ENCODE measurements at places on chromosomes 3 and 15.

DNA sequence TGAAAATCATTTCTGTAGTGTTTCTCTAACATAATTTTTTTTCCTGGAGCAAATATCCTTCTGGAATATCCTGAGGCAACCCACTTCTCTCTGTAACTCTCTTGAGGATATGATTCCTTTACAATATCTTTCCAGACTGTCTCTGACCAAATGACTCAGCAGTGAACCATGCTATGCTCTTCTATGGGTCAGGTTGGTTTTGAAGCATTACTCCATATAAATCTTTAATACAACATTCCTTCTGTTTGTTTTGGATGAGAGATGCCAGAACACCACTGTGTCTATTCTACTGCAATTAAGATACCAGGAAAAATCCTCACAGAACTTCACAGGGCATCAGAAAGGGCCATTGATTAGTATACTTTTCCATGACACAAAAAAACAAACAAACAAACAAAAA is 626.4 kb upstream of the ZNF385D start:
- DNase-seq = no peak

GRCh38 chr3:44510000-44510368 is 32.5 kb upstream of the ZNF445 start:
- no peak for DNase-seq

DNA sequence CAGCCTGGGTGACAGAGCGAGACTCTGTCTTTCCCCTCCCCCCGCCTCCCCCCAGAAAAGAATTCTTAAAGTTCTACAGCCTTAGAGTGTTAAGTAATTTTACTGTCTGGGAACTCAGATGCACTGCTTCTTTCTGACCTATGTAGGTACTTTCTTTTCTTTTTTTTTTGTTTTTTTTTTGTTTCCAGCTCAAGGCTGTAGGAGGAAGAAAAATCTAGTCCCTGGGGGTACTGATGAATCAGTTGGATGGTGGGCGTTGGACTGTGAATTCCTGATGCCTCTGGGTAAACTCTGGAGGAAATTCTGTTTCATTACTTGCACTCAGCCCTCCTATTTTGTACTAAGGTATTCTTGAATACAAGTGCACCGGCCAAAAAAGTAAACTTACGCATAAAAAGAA is 10.8 kb downstream of the GHRL start:
- DNase-seq = no peak

- DNase-seq = no peak
These were observed 231.6 kb downstream of the SOX2 start for GRCh38 chr3:181943285-181943684.

GRCh38 chr3:193132964-193133363 is 108.1 kb upstream of the PLAAT1 start:
- DNase-seq = no peak

DNA sequence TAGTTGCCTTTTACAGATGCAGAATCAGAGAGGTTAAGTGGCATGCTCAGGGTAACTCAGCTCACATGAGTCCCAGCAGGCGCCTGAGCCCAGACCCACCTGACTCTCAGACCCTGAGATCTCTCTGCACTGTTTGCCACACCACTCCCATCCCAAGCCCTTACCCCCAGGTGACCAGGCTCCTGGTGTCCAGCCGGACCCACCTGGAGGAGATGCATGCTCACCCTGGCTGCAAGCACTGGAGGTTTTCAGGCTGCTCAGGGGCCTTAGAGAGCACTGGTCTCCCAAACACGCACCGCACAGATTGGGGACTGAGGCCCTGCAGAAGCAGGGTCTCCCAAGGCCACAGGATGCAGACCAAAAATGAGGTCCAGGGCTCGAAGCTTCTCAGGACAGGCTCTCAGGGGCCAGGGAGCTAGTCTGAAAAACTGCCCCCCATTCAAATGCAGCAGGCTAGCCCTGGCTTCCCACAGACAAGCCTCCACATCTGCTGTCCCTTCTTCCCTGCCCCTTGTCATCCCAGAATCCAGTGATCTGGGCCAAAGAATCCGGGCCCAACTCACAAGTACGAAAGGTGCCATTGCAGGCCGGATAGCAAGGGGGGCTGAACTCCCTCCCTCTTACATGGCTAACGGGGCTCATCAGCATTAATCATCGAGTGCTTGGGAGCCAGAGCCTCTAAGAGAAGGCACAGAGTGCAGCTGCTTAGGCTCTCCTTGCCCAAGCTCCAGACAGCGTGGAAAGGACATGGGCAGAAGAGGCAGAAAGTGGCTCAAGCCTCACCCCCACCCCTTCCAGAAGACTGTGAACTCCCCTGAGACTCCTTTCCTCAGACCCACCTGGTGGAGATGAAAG is 90.2 kb upstream of the PRR20G start:
- no peak for DNase-seq

- no peak for DNase-seq
These were observed 149.9 kb downstream of the OR4M2 start for GRCh38 chr15:22229990-22230819.

DNA sequence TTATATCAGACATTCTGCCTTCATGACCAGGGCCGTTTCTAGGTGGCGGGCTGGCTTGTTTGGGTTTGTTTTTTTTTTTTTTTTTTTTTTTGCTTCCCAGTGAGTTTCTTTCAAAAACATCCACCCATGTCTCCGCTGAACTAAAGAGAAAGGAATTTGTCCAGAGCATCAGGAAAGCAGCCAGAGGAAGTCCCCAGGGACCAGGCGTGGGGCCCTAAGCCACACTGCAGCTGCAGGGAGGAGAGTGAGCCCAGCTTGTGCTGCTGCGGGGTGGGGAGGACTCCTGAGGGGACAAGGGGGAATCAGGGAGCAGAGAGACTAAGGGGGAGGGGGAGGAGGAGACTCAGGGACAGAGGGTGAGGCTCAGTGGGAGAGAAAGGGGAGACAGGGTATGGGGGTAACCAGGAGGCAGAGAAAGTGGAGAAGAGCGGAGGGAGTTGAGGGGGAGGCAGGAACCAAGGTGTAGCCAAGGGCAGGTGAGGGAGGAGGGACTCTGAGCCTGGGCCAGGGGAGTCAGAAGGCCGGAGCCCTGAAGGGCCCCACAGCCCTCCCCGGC is 49.5 kb downstream of the CYP11A1 start:
- DNase-seq = no peak

DNA sequence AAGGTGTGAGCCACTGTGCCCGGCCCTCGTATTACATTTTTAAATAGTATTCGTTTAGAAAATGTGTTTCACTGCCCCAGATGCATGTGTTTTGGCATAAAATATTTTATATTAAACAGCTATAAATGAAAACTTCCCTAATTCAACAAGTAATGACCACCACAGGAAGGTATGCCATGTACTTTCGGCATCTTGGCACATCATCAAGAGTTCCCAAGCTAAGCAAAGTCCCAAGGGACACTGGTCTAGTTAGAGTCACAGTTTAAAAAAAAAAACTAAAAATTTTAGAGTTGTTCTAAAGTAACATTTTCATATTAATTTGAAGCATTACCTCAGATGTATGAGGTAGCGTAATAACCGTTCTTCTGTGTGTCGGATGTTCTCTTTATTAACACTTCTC is 15.6 kb upstream of the ARPP19 start:
- DNase-seq = no peak

DNA sequence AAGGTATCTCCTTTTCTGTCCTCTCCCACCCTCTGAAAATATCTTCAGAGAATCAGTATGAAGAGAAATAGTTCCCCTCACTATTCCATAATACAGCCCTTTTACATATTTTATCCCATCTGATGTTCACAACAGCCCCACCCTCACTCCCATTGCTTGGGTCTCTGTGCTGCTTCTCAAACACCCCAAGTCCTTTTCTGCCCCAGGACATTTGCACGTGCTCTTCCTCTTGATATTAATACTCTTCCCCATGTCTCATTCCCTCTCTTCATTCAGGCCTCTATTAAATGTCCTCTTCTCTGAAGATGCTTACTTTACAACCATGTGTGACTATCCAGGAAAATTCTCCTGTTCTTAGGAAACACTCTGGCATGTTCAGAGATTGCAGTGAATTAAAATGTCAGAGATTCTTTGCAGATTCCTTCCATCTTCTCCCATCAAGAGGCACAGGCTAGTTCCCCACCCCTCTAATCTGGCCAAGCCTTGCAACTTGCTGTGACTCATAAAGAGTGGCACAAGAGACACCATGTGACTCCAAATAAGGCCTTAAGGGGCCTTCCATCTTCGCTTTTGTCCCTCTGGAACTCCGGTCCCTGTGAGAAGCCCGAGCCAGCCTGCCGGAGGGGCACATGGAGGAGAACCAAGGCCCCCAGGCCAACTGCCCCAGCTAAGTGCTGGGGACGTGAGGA is 128.5 kb downstream of the CHSY1 start:
- DNase-seq = no peak

- no peak for DNase-seq
These were observed 11.9 kb downstream of the GPR176 start for GRCh38 chr15:39908186-39908585.

GRCh38 chr3:59695860-59696259 is 646.0 kb upstream of the CFAP20DC start:
- no peak for DNase-seq

GRCh38 chr3:53030619-53031449 is 15.0 kb downstream of the SFMBT1 start:
- no peak for DNase-seq

DNA sequence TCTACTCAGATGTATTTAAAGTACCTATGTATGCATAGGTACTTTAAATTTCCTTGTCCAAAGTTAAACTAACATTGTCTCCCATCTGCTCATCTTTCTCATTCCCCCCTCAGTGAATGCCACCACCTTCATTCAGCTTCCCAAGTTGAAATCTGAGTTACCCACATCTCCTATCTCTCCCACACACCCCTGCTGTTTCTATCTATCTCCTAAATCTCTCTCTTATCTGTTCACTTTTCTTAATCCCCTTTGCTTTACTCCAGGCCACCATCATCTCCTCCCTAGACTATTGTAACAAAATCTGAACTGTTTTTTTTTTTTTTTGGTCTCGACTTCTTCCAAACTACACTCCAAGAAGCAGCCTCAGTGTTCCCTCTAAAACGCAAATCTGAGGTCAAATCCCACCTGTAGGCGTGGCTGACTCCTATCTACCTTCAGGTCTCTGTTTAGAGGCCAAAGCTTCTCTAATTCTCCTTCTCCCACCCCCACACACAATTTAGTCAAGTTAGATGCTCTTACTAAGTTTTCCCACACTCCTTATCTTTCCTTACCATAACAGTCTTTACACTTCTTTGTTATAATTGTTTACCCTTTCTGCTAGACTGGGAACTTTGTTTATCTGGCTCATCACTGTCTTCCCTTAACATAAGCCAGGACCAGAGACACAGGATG is 3.5 kb upstream of the NEO1 start:
- no peak for DNase-seq

DNA sequence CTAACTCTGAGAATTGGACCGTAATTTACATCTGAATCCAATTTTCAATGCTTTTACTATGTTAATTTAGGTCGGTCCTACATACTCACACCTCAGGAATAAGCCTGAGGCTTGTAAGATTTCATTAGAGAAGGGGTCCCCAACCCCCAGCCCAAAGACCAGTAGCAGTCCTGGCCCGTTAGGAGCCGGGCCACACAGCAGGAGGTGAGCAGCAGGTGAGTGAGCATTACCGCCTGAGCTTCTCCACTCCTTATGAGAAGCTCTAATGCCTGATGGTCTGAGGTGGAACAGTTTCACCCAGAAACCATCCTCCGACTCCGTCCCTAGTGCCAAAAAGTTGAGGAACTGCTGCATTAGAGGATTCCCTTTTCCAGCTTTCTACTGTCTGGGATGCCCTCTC is 757.3 kb downstream of the SI start:
- DNase-seq = no peak

GRCh38 chr3:189598530-189599225 is 32.5 kb upstream of the TP63 start:
- DNase-seq = no peak

- DNase-seq = no peak
These were observed 108.1 kb downstream of the PGPEP1L start for GRCh38 chr15:98899272-98900021.

DNA sequence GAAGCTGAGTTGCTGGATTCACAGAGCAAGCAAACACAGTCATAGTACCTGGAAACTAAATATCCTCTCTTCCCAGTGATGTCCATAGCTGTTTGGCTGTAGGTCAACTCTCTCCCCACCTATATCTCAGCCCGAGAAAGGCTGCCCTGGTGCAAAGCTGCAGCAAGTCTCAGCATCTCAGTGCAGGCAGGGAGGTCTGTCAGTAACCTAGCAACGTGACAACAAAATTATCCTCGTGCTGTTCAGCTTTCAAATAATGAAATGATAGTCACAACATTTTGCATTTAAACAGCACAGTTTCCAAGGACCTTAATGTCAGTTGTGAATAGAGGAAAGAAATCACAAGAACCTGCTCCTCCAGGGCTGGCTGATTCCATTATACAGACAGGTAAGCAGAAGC is 83.6 kb downstream of the CHST2 start:
- no peak for DNase-seq

DNA sequence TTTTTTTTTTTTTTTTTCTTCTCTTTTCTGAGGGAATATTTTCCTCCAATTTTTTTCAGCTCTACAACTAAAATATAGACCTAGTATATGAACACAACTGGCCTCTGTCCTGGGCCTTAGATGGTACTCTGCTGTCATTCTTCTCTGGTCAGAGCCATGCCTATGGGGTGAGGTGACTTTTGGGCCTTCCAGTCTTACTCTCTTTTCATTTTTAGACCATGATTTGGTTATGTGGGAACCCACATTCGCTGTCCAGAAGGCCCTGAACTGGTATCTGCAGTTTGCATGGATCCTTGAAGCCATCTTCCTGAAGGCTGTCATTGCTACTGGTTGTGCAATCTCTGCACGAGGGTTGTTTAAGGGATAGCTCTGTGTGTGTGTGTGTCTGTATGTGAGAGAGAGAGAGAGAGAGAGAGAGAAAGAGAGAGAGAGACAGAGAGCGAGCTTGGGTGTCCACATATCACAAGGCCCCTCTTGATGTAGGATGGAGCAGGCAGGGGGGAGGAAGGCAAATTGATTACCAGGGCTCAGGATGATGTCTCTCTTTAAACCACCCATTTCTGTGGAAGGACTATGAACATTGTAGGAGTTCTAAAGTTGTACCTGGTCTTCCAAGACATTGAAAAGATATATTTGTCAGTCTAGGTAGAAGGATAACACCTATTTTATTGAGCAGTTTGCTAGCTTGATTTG is 6.9 kb downstream of the TGFBR2 start:
- DNase-seq = no peak

- DNase-seq = no peak
These were observed 25.8 kb downstream of the USP3 start for GRCh38 chr15:63530235-63530634.

GRCh38 chr3:171204942-171205341 is 178.4 kb upstream of the SLC2A2 start:
- DNase-seq = no peak

GRCh38 chr15:36888011-36888992 is 212.0 kb downstream of the MEIS2 start:
- no peak for DNase-seq

DNA sequence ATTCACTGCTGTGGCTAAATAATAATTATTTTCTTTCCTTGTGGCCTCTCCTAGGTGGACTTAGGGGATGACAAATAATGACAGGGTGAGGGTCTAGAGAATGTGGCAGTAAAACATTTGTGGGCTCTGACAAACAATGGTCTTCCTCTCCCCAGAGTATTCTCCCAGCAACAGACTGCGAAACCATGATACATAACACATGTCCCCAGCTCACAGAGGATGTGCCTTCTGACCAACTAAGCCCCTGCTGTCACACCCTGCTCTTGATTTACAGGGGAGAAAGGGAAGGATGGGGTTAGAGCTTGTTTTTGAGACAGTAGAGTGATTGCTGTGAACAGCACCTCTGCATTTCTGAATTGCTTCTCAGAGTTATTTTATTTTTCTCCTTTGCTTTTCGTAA is 116.6 kb upstream of the CTDSPL start:
- DNase-seq = no peak

- DNase-seq = no peak
These were observed 7.1 kb downstream of the THBS1 start for GRCh38 chr15:39587731-39588530.

GRCh38 chr15:81050805-81051204 is 50.1 kb downstream of the TLNRD1 start:
- DNase-seq = no peak
